ENCODE measurements at places on chromosomes 2 and 18.
A peak's percentile ranks its signal among the peaks of the same experiment; 100 is the strongest.

DNA sequence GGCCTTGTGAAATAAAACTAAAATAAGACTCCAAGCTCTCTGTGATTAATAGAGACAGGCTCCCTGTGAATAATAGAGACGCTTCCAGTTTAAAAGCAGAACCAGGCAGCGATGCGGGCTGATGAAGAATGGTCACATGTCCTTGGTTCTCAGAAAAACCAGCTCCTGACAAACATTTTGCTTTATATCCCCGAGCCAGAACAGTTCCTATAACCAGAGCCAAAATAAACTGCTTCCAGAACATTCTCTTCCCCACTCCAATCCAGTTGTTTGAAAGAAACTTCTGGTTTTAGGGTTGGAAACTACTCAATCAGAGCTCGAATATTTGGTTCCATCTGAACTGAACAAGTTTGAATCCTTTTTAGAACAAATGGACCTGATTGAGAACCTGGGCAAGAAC, 213.7 kb downstream of the TSN start:
- peak; percentile 87 for DNase-seq

- DNase-seq = no peak
Measured at GRCh38 chr18:9604348-9604747, 10.0 kb downstream of the PPP4R1 start.

DNA sequence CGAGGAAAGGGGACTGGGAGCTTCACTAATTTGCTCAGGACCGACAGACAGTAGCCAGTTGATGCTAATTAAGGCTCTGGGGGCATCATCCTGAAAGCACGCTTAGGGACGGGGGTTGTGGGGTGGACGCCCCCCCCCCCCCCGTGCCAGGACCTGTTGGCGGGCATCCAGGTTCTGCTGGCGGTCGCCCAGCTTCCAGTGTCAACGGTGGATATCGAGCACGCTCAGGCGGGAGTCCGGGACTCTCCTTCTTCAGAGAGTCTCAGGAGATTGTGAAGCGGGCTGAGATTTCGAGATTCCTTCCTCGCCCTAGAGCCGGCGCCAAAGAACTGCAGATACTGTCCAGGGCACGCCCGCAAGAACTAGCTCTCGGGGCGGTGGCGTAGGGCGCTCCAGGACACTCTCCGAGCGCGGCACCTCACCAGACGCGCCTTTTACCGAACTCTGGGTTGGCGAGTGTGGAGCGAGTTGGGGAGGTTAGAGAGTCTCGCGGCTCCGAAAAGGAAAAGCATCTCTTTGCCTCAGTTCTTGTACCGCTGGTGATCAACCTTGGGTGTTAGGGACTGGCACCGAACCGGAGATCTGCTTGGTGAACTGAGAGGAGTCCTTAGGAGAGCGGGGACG, 5.6 kb downstream of the RAX start:
- no peak for DNase-seq

- no peak for DNase-seq
Measured at GRCh38 chr2:229180658-229181057, 90.4 kb downstream of the PID1 start.

DNA sequence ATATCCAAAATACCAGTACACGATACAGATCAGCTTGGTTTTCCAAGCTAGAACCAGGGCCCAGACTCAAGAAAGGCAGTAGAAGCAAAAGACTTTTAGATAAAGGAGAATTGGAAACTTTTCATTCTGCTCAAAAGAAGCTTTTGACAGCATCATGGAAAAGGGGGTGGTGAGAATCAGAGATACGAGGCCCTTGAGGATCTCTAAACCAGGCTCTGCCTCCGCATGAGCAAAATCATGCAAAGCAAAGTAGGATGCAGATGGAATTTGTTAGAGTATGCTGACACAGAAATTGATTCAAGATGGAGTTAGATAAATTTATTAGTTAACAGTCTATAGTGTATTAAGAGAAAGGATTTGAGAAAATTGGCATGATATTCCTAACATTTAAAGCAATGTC, 39.8 kb downstream of the FAM98A start:
- DNase-seq = no peak

GRCh38 chr2:88307817-88308216, 137.7 kb downstream of the THNSL2 start:
- peak; percentile 50 for DNase-seq
